ENCODE measurements at places on chromosomes 3 and 15. TPM values are rescaled to one million over a fixed set of nuclear protein-coding genes. Genes with fewer than 3 reads are reported as not detected.

GRCh38 chr15:69305933-69306568, 7.3 kb downstream of the PAQR5 start:
- no peak for DNase-seq

DNA sequence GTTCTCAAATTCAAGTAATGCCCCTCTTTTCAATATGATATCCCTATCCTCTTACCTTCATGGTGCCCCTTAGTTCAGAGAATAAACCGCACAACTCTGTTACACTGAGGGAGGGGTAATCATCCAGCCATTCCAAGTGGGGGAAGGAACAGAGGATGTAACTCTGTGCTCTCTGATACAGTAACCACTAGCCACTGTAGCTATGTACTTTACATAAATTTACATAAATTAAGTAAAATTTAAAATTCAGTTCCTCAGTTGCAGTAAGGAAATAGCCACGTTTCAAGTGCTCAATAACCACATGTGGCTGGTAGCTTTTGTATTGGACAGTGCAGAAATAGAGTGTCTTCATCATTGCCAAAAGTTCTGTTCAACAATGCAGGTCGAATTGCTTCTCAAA, 90.8 kb downstream of the ANXA2 start:
- DNase-seq, result no peak

GRCh38 chr3:90180096-90180495, 1072.7 kb downstream of the EPHA3 start:
- DNase-seq, result no peak

The CCR8 gene
- total RNA-seq, result not detected

- no peak for DNase-seq
Measured at GRCh38 chr3:130850843-130851242, 43.0 kb upstream of the ATP2C1 start.

DNA sequence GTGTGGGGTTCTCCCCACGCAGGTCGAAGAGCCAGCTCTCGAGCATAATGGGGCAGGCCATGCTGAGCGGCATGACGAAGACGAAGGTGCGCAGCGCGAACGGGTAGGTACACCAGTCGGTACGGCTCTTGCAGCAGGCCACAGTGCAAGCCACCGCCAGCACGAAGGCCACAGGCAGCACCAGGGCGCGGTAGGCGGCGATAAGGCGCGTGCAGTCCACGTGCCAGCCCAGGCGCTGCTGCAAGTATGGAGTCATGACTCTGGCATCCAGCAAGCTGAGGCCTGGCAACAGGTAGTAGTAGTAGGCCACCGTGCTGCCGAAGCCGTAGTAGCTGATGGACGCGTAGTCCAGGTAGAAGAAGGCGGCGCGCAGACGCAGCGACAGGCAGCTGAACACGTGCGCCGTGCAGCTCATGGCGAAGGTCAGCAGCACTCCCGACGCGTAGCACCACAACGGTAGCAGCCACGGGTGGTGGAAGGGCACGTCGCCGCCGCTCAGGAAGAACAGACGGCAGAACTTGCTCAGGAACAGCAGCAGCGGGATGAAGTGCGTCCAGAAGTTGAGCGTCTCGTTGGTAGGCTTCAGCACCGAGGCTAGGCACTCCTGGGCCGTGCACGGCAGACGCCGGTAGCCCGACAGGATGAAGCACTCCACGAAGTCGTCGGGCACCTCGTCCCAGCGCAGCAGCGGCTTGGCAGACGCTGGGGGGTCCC, 797 bp downstream of the PAQR9 start:
- no peak for DNase-seq

The STXBP5L gene
- not detected for total RNA-seq

The WDR72 gene
- total RNA-seq, result 8.6 TPM

GRCh38 chr15:79513940-79514339, 81.8 kb downstream of the MINAR1 start:
- no peak for DNase-seq

DNA sequence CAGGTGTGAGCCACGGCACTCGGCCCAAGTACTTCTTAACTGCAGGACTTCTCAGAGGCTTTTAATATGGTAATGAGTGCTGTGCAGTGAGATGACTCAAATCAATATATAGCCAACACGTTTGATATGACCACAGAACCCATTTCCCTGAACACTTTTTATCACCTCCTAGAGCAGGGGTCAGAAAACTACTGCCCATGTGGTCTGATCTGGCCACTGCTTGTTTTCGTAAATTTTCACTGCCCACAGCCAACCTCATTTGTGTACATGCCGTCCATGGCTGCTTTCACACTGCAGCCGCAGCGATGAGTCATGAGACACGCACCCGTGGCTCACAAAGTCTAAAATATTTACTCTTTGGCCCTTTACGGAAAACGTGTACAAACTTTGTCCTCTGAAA, 179.2 kb downstream of the RORA start:
- no peak for DNase-seq

DNA sequence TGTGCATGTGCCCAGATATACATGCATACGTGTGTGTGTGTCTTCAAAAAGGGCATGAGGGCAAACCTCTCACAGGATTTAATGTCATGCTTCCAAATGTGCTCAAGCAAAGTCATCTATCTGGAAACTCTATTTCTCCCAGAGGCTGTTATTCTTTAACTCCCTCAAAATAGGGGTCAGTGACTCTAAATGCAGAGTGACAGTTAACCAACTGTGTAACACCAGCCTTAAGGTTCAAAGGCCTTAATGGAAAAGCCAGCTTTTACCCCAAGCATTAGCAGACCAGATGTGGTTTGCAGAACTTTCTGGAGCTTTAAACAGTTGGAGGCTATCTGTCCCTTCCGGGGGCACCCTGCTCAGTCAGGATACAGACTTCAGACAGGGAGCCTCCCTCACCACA, 70.4 kb upstream of the SLC7A14 start:
- DNase-seq, result no peak

The CILP gene
- 10.3 TPM for total RNA-seq

- no peak for DNase-seq
Measured at GRCh38 chr15:100926971-100927756, 8.0 kb downstream of the LRRK1 start.

- no peak for DNase-seq
Measured at GRCh38 chr15:34986326-34986725, 1.8 kb downstream of the ZNF770 start.

DNA sequence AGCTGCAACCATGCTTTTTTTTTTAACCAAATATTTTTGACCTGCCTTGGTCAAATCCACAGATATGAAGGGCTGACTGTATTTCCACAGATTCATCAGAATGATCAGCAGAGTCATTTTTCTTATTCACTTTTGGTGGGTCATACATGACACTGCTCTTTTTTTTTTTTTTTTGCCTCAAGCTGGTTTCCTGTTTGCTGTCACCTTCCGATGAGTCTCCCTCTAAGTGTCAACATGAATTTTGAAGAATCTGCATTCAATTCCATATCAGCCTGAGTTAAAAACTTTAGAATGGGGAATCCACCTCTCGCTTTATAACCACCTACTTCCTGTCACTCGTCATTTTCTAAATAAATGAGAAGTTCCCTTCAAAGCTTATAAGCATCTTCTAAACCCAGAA, 2.2 kb upstream of the SLC12A8 start:
- no peak for DNase-seq

- DNase-seq, result no peak
Measured at GRCh38 chr15:85276921-85277320, 103.5 kb upstream of the AKAP13 start.

DNA sequence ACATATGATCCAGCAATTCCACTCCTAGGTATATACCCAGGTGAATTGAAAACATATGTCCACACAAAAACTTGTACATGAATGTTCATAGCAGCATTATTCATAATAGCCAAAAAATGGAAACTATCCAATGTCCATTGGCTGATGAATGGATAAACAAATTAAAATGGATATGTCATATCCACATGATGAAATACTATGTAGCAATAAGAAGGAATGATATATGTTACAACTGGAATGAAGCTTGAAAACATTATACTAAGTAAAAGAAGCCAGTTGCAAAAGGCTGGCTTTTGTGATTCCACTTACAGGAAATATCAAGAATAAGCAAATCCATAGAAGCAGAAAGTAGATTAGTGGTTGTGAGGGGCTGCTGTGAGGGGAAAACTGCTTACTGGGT, 33.7 kb downstream of the BNC1 start:
- no peak for DNase-seq

The GRIP2 gene
- 5.2 TPM for total RNA-seq

DNA sequence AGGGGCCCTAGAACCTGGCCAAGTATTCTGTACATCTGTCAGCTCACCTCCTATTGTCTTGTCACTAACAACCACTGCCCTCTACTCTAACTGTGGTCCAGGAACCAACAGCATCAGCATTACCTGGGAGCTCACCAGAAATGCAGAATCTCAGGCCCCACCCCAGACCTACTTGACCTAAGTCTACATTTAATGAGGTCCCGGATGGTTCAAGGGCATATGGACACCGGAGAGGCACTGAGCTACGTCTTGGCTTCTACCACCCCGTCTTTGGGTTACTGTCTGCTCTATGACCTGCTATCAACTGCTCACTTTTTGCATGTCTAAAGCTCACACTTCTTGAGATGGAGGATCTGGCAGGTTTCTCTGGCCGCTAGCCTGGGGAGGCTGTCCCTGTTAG, 8.1 kb downstream of the GALNT15 start:
- DNase-seq, result no peak

DNA sequence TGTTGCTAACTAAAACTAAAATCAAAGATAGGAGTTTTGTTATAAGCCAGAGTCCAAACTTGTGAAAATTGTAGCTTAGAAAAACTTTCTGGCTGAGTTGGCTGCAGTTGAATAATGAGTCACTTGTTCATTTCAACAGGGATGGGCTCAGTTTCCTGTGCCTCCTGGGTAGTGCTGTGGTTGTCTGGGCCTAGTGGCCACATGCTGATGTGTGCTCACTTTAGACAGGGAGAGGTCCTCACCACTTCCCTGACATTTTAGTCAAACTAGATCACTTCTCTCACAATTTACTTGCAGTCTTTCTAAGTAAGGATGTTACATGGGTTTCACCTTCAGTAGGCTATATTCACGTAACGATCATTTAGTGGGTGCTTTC, 6.3 kb upstream of the UBE2Q2 start:
- no peak for DNase-seq

The AADACL2 gene
- total RNA-seq, result 65.8 TPM

The NTRK3 gene
- 11.7 TPM for total RNA-seq

DNA sequence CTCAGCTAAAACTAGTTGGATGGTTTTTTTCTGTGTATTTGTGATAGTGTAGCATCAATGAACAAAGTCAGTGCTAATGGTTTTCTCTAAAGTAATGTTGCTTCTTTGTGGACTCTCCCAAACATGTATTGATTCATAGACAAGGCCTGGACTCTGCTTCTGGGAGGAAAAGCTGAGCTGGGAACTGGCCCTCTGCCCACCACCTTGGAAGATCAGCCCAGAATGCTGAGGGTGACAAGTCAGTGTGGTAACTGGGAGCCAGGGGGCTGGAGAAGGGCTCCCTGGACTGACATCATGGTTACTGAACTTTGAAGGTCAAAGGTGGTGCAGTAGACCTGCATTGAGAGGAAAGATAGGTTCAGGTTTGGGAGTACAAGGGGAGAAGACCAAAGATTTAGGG, 3.0 kb downstream of the ARHGAP31 start:
- DNase-seq, result no peak

DNA sequence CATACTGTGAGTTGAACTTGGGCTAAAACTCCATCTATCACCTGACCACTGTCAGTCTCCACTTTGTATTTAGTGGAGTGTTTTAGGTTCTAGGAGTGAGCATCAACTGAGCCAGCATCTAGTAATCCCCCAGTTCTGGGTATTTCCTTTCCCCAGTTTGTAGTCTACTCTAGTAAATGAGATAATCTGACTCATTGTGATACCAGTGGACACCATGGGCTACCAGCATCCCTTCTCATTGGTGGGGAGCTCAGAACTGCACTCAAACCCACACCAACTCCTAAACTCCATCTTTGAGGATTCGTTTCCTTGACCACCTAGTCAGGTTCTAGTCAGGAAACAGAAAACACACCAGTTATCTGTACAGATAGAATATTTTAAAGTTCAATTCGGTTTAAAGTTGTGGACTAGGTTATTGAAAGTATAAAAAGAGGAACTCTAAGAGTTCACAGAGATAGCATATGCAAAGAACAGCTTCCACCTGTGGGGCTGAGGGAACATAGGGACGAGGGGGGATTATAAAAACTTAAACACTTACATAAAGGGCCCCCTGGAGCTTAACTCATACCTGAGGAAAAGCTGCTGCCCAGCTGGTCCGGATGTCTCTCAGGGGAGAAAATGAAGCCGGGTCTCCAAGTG, 36.0 kb downstream of the LEO1 start:
- DNase-seq, result no peak

- DNase-seq, result no peak
Measured at GRCh38 chr3:45595364-45596195, 1.0 kb downstream of the LIMD1 start.

The MELTF gene
- total RNA-seq, result 42.9 TPM

DNA sequence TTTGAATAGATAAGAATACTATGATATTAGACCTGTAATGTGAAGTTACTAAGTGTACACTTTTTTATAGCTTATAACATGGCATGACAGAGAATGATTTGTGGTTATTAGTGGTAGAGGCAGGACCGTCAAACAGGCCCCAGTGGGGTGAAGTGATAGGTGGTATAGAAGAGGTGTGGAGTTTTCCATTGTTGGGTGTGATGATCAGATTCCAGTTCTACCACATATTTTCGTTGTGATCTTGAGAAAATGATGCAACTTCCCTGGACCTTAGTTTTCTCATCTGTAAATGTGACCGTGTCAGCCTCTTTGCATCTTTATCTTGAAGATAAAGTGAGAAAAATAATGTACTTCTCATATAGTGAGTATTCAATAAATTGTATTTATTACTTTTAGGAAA, 30.3 kb upstream of the UTS2B start:
- no peak for DNase-seq

DNA sequence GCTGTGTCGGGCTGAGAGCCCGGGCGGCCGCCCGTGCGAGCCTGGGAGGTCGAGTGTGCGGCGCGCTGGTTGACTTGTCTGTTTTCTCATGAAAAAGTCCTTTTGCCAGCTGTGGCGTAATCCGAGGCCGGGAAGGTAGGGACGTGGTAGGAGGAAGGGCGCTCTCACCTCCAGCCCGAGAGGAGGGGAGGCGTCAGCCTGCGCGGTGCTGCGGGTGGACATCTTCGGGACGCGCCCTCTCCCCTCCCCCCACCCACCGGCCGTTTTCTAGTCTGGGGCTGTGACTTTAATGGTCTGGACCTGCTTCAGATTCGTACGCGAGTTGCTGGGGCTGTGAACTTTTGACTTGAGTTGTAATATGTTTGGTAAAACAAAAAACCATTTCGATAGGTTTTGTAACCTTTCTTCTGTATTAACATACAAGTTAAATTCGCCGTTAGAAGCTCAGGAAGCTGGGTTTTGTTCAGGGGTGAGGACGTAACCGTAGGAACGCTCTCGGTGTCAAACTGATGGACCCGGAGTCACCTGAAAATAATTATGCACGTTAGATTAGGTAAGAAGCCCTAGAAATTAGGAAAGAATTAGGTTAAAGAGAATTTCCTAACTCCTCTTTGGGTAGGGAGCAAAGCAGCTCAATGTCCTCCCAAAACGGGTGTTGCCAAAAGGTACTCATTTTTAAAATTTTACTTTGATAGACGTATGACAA, 762 bp downstream of the NCK1 start:
- DNase-seq, result peak; percentile 84

DNA sequence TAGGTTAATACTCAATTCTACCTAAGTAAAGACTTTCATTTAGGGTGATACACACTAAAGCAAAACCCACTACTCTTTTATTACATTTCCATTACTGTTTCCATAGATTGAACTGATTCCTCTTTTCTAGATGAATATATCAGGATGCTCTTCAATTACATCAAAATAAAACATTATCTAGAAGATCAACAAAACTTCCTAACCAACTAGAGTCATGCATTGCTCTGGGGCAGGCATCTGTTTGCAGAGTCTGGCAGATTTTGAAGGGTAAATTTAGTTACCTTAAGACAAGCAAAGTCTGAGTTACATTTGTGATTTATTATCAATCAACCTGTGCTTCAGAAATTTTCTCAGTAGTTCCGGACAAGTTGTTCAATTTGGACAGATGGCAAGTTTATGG, 117.1 kb downstream of the NEK11 start:
- no peak for DNase-seq

Measured in suprapubic skin (tissue), 4 donors.